ENCODE measurements at places on chromosomes 16 and 17.

- no peak for DNase-seq
Measured at GRCh38 chr16:75019007-75019406, 20.2 kb downstream of the ZNRF1 start.

DNA sequence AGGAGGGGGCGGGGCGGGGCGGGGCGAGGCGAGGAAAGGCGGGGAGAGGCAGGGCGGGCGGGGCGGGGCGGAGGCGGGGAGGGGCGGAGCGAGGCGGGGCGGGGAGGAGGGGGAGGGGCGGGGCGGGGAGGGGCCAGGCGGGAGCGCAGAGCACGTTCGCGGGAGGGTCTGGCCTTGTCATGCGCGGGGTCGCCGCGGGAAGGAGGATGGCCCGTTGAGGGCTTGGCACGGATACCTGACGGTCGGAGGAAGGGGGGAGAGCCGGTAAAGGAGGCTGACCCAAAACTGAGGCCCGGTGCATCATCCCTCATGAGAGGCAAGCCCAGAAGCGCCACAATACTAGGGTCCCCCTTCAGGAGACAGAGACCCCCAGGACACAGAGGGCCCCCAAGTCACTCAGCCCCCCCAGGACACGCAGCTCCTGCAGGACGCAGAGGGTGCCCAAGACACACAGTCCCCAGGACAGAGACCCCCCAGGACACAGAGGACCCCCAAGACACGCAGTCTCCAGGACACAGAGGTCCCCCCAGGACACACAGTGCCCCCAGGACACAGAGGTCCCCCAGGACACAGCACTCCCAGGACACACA is 593 bp upstream of the WDR45B start:
- peak; percentile 38 for DNase-seq

DNA sequence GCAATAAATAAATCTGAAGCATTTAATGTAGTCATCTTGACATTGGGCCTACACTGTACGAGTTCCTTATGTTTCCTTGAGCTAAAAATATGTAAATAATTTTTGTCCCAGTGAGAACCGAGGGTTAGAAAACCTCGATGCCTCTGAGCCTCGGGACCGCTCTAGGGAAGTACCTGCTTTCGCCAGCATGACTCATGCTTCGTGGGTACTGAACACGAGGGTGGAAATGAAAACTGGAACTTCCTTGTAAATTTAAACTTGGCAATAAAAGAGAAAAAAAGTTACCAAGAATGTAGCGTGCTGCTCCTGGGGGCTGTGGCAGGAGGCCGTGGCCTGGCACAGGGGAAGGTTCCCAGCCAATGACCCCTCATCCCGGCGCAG is 74.1 kb downstream of the SOCS1 start:
- DNase-seq = no peak

DNA sequence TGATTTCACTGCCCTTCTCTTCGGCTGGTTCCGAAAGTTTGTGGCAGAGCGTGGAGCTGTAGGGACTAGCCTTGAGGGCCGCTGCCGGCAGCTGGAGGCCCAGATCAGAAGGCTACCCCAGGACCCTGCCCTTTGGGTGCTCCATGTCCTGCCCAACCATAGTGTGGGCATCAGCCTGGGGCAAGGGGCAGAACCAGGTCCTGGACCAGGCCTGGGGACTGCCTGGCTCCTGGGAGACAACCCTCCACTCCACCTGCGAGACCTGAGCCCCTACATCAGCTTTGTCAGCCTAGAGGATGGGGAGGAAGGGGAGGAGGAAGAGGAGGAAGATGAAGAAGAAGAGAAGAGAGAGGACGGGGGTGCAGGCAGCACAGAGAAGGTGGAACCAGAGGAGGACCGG is 856 bp upstream of the CXCL16 start:
- DNase-seq = no peak

- no peak for DNase-seq
Measured at GRCh38 chr17:57455063-57455914, 199.0 kb downstream of the MSI2 start.

GRCh38 chr17:71383091-71383490 is 737.7 kb upstream of the SOX9 start:
- DNase-seq = no peak

DNA sequence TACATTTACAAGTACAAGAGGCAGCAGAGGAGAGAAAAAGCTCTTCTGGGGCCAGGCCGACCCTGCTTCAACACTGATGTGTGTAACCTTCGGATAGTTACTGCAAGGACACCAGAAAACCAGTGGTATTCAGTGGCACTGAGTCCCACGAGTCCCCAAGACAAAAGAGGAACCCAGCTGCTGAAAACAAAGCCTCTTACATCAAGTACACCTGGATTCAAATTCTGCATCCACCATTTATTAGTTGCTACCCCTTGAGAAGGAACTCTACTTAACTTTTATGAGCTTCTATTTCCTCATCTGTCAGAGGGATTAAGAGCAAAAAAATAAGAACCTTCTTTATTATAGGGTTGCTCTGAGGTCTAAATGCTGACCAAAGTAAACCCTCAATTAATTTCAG is 2.6 kb downstream of the EARS2 start:
- DNase-seq = no peak

- DNase-seq = no peak
Measured at GRCh38 chr16:55042556-55043432, 112.1 kb downstream of the IRX5 start.

- DNase-seq = no peak
Measured at GRCh38 chr16:29734786-29735185, 11.0 kb downstream of the C16orf54 start.

- no peak for DNase-seq
Measured at GRCh38 chr16:11550791-11551498, 35.8 kb downstream of the LITAF start.

- no peak for DNase-seq
Measured at GRCh38 chr16:30539000-30539964, 4.6 kb upstream of the ZNF747 start.

- no peak for DNase-seq
Measured at GRCh38 chr17:44565866-44566443, 8.7 kb downstream of the FZD2 start.

GRCh38 chr16:194516-194915 is 14.3 kb downstream of the HBQ1 start:
- DNase-seq = no peak

DNA sequence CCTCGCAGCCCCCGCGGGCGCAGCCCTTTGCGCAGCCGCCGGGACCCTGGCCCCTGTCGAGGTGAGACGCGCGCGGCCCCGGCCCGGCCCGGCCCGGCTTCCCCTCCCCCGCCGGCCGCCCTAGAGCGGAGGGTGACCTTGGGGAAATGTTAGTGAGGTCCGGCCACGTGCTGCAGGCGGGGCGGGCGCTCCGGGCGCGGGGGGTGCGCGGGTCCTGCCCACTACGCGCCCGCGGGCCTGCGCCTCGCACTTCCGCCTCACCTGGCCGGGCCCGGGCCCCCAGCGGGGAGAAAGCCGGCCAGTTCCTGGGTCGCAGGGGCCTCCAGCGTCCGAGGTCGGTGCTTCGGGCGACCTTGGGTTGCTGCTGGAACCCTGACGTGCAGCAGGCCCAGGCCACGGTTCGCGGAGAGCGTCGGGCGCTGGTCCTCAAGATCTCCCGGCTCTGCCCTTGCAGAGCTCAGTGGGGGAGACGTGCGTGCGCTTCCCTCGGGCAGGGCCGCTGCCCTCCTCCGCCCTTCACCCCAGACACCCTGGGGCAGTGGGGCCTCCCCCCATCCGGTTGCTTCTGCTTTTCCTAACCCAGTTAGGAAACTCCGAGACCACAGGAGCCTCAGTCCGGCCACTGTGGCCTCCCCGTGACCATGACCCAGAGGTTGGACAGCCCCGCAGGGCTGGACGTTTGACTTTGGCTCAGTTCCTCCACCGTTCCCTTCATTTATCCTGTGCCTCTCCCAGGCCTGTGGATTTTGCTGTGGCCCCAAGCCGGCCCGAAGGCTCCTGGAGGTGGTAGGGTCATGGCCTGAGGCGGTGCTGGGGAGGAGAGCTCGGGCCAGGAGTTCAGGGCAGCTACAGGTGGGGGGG is 791 bp downstream of the MCRIP2 start:
- no peak for DNase-seq

DNA sequence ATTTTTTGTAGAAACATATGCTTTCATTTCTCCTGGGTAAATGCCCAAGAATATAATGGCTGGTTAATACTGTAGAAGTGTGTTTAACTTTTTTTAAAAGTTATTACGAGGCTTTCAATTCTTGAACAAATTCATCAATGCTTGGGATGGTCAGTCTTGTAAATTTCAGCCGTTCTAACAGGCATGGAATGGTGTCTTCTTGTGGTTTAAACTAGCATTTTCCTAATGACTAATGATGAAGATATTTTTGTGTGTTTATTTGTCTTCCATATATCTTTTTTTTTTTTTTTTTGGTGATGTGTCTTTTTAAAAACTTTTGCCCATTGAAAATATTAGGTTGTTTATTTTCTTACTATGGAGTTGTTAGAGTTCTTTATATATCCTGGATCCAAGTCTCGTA is 67.1 kb downstream of the MGAT5B start:
- DNase-seq = no peak

DNA sequence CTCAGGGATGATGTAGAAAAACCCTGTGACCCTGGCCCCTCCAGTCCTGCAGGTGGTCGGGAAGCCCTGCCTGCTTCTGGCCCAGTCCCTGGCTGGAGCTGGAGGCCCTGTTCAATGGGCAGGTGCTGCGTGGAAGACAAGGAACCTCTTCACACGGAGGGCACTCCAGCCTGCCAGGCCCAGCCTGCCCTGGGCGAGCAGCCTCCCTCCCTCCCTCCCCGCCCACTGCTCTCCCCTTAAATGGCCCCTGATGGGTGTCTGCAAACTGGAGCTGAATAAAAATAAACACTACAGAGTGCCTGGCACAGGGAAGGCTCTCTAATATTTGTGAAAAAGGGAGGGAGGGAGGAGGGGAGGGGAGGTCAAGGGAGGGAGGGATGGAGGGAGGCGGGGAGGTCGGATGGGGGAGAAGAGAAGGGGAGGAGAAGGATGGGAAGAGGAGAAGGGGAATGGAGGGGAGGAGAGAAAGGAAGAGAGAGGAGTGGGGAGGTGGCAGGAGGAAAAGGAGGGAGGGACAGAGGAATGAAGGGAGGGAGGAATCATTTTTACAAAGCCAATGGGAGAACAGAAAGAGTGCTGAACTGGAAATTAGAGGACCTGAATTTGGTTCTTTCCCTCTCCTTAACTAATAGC is 222.8 kb upstream of the TNRC6C start:
- DNase-seq = no peak

GRCh38 chr17:8744086-8744785 is 400 bp downstream of the CCDC42 start:
- DNase-seq = no peak

DNA sequence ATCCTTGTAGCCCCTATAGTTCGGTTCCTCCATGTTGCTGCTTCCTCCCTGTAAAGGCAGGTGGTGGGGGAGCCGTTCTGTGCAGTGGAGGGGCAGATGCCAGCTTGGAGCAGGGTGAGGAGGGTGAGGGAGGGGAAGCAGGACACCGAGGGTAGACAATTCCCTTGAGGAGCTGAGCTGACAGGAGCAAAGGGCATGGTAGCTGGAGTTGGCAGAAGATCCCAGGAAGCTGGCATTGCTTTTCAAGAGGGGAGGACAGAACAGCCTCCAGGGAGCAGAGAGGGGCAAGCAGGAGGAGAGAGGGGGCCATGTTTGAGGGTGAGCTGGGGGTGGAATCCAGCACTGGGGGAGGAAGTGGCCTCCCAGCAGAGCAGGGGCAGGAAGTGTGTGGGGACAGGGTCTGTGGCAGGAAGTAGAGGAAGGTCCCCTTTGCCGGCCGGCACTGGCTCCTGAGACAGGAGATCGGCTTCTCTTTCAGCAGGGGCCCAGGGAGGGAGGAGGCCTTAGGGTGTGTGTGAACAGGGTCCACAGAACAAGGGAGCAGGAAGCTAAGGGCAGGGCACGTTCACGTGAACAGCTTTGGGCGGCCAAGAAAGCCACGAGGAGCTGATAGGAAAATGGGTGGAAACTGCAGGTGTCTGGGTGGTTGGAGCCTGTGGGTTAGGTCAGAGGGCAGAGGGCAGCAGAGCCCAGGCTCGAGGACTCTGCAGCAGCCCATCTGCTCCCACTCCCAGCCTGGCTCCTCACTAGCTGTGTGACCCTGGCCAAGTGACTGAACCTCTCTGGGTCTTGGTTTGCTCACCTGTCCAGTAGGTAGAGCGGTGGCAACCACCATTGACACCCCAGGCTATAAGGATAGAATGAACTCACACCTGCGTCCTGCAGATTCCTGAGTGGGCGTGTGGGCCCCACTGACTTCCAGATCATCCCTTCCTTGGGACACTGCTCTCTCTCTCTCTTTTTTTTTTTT is 17.5 kb upstream of the SPNS2 start:
- no peak for DNase-seq

Data from esophagus squamous epithelium (tissue), 5 donors.